SIG-M5 (cell line): ENCODE measurements at places on chromosomes 5 and 9.

- no peak for DNase-seq
Observed at GRCh38 chr5:151155775-151156506, 1.6 kb downstream of the ANXA6 start.

GRCh38 chr9:93183663-93184431 lies at the start of gene WNK2:
TSS of gene WNK2 (plus strand) at chr9:93184139. CDS start at chr9:93184930, 791 bp downstream.
- DNase-seq: no peak

DNA sequence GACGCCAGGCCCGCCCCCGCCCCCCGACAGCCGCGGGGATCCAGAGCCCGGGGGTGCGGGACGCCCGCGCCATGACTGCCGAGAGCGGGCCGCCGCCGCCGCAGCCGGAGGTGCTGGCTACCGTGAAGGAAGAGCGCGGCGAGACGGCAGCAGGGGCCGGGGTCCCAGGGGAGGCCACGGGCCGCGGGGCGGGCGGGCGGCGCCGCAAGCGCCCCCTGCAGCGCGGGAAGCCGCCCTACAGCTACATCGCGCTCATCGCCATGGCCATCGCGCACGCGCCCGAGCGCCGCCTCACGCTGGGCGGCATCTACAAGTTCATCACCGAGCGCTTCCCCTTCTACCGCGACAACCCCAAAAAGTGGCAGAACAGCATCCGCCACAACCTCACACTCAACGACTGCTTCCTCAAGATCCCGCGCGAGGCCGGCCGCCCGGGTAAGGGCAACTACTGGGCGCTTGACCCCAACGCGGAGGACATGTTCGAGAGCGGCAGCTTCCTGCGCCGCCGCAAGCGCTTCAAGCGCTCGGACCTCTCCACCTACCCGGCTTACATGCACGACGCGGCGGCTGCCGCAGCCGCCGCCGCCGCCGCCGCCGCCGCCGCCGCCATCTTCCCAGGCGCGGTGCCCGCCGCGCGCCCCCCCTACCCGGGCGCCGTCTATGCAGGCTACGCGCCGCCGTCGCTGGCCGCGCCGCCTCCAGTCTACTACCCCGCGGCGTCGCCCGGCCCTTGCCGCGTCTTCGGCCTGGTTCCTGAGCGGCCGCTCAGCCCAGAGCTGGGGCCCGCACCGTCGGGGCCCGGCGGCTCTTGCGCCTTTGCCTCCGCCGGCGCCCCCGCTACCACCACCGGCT lies 1.0 kb downstream of the FOXE1 start:
- no peak for DNase-seq

DNA sequence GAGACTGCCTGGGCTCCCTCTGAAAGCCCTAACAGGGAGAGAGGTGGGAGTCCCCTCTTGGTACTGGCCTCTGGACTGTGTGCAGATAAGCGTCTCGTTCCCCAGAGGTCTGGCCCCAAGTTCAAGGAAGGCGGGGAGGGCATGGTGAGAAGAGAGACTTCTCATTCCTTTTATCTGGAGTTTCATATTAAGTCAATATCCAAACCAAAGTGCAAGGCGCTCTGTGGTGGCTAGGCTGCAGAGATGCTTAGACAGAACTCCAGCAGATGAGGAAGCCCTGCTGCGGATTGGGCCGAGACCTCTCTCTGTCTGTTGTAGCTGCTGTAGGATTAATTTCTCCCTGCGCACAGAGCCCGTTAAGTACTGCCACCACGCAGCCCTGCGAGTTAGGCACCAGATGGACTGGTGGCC lies 16.0 kb downstream of the MVB12B start:
- no peak for DNase-seq

GRCh38 chr5:60386436-60387050 lies 313.4 kb downstream of the DEPDC1B start:
- DNase-seq: no peak

GRCh38 chr5:32014096-32014745 lies 159.9 kb downstream of the GOLPH3 start:
- DNase-seq: no peak

GRCh38 chr5:42912184-42912798 lies 100.6 kb upstream of the SELENOP start:
- DNase-seq: no peak

GRCh38 chr5:43049236-43049635 lies 9.1 kb upstream of the ANXA2R start:
- DNase-seq: no peak

- no peak for DNase-seq
Observed at GRCh38 chr5:6487081-6487480, 38.4 kb downstream of the UBE2QL1 start.

DNA sequence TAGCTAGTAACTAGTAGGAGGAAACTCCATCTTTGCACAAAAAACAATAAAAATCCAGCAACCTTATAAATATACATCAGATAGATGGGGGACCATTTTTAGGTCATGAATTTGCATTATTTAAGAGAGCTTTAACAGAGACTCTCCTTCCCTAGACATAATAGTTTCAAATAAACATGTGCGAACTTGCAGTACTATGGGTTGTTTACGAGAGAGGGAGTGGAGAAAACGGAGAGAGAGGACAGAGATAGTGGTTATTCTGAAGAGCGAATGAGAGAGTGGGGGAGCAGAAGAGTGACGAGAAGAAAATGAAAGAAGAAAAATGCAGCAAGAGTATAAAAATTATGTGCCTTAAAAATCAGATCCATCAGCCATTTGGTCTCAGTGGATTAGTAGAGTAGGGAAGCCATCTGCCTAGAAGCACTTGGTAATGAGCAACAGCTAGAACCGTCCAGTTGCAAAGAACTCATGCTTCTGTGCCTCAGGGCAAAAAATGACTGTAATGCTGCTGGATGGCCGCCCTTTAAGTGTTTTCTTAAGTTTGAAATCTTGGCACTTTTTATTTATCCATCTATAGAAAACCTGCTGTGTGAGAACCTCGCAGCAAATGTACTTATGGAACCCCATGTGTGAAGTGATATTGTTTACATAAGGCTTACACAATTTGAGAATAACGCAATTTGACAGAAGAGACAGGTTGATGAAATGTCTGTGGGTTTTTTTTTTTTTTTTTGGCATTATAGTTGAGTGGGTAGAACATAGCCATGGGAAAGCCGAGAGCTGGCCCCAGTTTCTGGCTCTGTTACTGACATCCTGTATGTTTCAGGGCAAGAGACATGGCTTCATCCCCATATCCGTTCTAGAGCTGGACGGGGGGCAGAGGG lies 95.6 kb upstream of the ZNF608 start:
- DNase-seq: no peak

- no peak for DNase-seq
Observed at GRCh38 chr5:142013734-142014521, 1.1 kb upstream of the GNPDA1 start.

DNA sequence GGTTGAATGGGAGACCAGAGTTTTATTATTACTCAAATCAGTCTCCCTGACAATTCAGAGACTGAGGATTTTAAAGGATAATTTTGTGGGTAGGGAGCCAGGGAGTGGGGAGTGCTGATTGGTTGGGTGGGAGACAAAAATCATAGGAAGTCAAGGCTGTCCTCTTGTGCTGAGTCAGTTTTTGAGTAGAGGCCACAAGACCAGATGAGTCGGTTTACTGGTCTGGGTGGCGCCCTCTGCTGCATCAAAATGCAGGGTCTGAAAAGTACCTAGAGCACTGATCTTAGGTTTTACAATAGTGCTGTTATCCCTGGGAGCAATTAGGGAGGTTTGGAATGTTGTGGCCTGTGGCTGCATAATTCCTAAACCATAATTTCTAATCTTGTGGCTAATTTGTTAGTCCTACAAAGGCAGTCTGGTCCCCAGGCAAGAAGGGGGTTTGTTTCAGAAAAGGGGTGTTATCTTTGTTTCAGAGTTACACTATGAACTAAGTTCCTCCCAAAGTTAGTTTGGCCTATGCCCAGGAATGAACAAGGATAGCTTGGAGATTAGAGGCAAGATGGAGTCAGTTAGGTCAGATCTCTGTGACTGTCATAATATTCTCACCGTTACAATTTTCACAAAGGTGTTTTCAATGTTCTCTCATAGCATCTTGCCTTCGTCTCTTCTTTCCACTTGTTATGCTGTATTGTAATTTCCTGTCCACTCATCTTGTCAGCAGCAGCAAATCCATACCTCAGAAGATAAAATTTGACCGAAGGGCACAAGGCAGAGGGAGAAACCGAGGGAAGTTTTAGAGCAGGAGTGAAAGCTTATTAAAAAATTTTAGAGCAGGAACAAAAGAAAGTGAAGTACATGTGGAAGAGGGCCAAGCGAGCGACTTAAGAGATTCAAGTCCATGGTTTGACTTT lies 59.2 kb upstream of the CLINT1 start:
- DNase-seq: no peak

DNA sequence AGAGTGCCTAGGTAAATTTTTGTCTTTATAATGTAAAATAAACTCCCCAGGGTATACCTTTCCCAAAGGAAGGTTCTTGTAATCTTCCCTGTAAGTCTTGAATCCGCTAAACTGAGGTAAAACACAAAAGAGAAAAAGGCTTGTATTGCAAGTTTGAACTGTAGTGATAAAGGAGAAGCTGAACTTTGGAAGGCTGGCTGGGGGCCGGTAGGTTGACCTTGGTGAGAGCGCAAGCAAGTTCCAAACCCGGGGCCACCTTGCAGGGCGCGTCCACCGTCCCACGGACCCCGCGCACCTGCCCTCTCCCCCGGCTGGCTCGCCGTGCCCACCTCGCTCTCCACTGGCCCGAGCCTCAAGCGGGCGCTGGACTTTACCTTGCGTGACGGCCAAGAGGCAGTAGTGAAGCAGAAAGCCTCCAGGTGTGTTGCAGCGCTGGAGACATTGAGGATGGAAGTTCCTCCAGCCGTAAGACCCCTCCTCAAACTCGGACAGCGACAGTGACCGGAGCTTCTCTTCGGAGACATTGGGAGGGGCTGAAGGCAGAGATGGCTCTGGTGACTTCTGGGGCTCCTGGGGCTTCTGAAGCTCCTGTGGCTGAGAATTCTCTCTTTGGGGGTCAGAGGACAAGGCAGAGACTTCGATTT lies 428 bp downstream of the SLCO4C1 start:
- no peak for DNase-seq

GRCh38 chr5:134427540-134428041 lies 15.9 kb upstream of the CDKN2AIPNL start:
- no peak for DNase-seq
